Epithelial cell of prostate (primary cell): ENCODE measurements at places on chromosomes 3 and 15.

DNA sequence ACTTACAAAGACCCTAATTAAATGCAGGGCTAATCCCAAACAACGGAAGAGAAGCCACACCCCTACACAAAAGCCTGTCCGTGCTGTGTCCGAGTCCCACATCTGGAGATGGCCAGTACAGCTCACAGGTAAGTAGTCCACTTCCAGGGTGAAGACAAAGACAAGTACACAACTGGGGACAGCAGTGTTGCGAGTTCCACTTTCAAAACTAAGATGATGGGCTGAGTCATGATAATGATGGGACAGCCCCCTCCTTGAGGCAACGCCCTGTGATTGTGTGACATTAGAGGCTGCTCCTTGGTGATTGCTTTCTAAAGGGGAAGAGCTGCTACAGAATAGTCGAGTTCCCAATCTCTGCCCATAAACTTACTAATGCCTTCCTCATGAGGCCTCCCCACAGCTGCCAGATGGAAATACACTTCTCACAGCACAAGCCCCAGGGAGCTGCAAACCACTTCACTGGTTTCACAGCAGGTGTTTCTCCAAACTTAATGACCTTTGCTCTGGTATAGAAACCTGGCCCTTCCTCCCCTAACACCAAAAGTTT, 27.6 kb downstream of the RFT1 start:
- DNase-seq, result no peak

- DNase-seq, result no peak
Measured at GRCh38 chr15:90213818-90214204, 12.7 kb downstream of the SEMA4B start.

GRCh38 chr3:181703601-181704420, 7.9 kb upstream of the SOX2 start:
- DNase-seq, result no peak

DNA sequence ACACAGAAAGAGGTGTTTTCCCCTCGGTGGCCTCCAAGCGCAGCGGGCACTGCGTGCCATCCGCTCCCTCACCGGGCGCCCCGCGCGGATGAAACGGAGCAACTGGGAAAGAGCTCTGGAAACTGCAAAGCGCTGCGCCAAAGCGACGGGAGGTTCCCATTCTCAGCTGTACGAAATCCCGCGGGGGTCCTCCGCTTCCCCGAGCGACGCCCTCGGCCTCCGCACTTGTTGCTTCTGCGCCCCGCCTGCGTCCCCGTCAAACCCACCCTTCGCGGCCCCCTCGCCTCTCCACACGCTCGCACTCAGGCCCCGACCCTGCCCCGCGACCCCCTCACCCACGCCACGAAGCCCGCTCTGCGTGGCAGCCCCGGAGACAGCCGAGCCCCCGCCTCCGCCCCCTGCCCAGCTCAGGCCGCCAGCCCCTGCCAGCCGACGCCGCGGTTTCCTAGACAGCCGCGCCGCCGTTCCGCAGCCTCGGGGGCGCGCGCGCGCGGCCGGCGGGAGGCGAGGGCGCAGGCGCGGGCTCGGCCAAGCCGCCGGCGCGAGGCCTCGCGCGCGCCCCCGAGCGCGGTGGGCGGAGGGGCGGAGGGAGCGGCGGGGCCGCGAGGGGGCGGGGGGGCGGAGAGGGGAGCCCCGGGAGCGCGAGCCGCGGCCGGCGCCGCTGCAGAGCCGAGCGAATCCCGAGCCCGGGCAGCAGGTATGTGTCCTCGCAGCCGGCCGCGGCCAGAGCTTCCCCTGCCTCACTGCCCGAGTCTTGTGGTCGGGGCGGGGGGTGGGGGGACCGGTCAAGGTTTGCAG, at the start of gene TMEM266:
TSS of gene TMEM266 (plus strand) at position 666 of the 798 bp plus-strand sequence. CDS start 74,279 bp downstream, outside the sequence.
- DNase-seq, result no peak

DNA sequence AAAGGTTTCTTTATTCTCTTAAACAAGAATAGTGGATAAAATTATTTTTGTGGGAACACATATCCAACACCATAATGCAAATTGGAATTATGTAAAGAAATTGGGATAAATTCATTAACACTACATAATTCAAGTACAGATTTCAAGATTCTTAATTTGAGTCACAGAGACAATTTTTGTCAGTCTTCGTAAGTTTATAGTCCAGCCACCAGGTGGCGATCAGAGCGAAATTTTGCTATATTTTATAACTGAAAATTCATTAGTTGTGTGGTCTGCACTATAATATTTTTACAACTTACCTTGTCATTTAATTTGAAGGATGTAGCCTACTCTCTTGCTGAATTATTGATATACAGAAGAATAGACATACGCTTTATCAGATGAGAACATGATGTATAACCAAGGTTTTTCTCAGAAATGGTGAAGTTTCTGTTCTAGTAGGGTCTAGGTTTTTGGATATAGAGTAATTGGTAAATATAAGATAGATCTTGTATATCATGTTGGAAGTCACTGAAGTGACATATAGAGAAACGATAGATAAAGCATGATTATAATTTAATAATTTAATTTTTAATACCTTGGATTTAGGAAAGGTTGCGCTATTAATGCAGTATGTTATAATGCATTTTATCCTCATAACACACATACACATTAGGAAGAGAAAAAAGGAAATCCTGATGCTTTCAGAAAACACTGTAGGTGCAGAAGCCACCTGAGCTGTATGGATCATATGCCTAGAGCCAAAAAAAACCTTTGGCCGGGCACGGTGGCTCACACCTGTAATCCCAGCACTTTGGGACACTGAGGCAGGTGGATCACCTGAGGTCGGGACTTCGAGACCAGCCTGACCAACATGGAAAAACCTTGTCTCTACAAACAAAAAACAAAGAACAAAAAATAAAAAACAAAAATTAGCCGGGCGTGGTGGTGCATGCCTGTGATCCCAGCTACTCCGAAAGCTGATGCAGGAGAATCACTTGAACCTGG, 31.7 kb downstream of the PLSCR4 start:
- DNase-seq, result no peak

DNA sequence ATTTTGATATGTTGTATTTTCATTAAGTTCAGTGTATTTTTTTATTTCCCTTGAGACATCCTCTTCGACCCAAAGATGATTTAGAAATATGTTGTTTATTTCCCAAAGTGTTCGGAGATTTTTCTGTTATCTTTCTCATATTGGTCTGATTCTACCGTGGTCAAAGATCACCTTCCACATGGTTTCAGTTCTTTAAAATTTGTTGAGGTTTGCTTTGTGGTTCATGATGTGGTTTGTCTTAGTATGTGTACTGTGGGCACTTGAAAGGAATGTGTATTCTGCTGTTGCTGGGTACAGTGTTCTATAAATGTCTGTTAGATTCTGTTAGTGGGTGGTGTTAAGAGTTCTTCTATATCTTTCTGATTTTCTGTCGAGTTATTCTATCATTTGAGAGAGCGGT, 103.4 kb upstream of the FHIT start:
- no peak for DNase-seq

DNA sequence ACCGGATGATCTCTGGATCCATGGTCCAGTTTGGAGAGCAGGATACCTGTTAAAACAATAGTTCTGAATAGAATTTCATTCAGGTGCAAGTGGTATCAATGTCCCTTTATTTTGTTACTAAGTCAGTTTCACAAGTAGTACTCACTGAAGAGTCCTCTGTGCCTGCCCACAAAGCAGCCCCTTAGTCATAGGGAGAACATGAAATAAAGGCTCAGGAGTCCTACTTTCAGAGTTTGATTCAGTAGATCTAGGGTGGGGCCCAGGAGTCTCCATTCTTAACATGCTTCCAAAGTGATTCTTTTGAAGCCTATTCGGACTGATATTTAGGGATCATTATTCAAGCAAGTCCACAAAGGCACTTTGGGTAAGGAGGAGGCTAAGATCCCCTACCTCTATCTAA, 79.8 kb upstream of the ACKR4 start:
- DNase-seq, result no peak
